ENCODE measurements at places on chromosomes 5 and 9. TPM values are rescaled to one million over a fixed set of nuclear protein-coding genes. Genes with fewer than 3 reads are reported as not detected.

PRELID2 gene
- 13.6 TPM for total RNA-seq

ALDOB gene
- not detected for total RNA-seq

ORM2 gene
- total RNA-seq, result not detected

IFNB1 gene
- total RNA-seq, result not detected

DNA sequence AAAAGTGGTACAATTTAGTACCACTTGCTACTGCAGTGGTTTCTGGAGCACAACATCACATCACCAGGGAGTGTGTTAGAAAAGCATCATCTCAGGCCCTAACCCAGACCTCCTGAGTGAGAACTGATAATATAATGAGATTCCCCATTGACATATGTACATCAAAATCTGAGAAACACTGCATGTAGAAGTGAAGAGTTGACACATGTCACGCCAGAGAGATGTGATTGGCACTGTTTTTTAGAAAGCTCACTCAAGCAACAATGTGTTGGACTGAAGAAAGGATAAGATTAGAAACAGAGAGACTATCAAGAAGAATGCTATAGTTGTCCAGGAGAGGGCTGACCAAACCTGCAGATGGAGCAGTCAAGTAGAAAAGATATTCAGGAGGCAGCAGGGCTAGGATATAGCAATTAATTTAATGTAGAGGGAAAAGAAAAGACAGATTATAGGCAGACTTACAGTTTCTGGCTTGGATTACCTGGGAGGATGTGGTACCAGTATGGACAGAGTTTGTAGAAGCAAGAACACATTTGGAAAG, 324.4 kb upstream of the ADAMTSL1 start:
- no peak for ATAC-seq

DNA sequence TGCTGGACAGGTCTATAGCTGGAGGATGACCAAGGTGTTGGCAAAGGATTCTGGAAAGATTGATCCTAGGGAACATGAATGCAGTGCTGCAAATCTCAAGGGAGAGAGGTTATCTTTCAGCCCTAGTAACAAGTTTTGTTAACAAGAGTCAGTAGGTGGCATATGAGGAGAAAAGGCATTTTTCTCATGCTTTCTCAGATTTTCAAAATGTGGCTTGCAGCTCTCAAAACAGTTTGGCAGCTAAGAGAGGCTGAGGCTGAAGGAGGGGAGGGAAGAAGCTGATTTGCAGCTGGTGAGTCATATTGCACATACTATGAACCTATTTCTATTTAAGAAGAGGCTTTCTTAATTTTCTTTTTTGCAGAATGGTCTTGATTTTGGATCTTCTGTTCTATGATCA, 64.3 kb upstream of the PCA3 start:
- ATAC-seq, result no peak

GRCh38 chr5:115170134-115170928, 623 bp upstream of the TRIM36 start:
- ATAC-seq, result peak; percentile 73

- no peak for ATAC-seq
These were observed 21.1 kb downstream of the ZDHHC11B start for GRCh38 chr5:763397-763796.

GRCh38 chr9:29245351-29245750, 1672.1 kb upstream of the C9orf72 start:
- no peak for ATAC-seq

- no peak for ATAC-seq
These were observed 39.1 kb downstream of the G3BP1 start for GRCh38 chr5:151810897-151811296.

- ATAC-seq, result peak; percentile 34
These were observed 566 bp downstream of the GPR21 start for GRCh38 chr9:123033864-123034601.

DNA sequence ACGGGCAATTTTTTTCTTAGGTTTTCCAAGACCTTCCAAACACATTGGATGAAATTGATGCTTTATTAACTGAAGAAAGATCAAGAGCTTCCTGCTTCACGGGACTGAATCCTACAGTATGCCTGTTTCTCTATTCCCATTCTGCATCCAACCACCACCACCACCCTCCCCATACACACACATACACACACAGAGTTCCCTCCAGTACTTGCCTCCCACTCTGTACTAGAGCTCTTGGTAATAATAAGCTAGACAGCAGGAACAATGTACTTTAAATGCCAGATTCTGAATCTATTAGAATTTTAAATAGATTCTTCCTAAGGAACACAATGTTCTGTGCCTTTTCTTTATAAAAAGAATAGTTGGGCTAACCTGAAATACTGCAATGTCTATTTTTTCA, 67.4 kb downstream of the KLF9 start:
- ATAC-seq, result no peak

DNA sequence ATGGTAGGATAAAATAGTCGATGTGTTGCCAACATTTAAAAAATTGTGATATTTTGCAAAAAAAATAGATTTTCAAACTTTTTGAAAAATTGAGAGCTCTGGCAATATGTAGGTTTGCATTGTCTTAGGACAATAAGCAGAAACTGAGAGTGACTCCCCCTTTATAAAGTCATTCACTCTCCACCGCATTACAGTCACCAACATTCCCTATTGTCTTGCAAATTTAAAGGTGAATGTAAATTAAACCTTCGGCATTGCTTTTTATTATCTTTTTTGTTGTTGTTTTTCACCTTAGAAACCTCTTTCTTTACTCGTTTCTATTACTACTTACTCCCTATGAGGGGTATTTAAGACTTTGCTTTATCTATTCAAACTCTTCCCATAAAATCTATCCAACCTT, 944.2 kb downstream of the DTWD2 start:
- ATAC-seq, result no peak

DNA sequence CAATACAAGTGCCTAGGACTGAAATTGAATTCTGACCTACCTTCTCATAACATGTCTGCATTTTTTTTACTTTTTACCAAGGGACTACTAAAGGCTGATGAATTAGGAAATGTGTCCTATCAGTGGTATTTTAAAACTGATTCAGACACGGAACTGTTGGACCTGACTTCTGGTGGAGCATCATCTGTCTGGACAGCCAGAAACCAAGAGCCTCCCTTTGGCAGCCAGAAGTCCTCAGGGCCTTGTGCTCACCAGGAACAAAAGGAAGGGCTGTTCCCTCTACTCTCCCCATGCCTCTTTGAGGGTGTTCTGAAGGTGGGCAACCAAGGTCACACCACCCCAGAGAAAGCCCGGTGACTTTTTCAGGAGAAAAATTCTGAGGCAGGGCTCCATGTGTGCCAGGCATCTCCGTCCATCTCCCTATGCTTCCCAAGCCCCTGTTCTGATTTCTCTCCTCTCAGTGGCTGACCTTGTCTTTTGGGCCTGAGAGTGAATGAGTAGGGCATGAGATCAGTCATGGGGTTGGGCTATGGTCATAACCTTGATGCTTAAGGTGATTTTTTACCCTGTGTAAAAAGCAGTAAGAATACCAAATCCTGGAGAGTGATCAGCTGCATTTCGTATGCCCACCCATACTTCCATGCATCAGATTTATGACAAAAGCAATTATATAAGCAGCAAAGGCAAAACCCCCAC, 143.7 kb downstream of the SCAMP1 start:
- ATAC-seq, result peak; percentile 42

- ATAC-seq, result no peak
These were observed 69.7 kb downstream of the GCNT1 start for GRCh38 chr9:76528642-76529190.

DNA sequence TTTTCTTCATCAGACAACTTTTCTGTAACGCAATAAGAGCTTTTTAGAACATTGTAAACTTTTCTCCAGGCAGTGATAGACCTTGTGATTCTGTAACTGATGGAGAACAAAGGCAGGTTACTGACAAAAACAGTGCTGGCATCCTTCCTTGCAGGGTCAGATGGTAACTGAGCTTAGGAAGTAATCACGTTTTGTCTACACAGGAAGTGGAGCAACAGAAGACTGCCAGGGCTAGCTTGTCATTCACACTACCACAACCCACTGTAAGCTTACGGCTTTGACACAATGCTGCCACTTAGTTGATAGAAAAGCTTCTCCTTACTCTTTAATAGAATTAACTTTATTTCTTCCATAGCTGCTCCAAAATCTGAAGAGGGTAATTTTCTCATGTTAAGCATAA, 46.8 kb downstream of the FBN2 start:
- ATAC-seq, result no peak

- no peak for ATAC-seq
These were observed 93.5 kb downstream of the GLDC start for GRCh38 chr9:6552033-6552432.

- ATAC-seq, result no peak
These were observed 761 bp upstream of the SHOC1 start for GRCh38 chr9:111795557-111795839.

- ATAC-seq, result peak; percentile 25
These were observed 163.8 kb upstream of the KLF4 start for GRCh38 chr9:107653263-107653821.

DNA sequence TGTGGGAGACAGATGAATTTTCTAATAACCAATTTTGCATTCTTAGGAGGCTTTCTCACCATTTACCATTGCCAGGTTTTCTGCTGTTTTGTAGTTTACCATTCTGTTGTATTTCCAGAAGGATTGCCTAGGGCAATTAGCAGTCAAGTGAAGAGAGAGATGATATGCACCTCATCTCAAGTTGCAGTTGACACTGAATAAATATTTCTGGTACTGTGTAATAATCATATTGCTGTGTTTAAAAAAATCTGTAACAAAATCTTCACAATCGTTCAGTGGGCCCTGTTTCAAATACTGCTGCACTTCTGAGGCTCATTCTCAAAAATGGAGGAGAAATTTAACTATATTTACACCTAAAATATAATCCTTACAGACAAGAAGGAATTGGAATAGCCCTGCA, 706.1 kb upstream of the PTPRD start:
- ATAC-seq, result no peak

DNA sequence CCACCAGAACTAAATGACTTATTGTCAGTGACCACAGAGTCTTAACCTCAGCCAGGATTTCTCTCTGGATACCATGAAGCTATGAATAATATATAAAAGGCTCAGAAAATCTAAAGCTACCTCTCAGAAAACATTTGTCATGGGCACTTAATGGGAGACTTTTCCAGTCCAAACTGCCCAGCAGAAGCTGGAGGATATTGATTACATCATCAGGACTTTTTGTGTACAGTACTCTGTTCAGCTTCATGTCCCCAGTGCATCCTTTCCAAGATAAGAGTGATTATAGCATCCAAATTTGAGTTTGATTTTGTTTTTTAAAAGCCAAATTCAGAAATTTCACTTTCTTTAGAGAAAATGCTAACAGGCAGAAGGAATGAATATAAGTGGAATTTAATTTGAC, 123.9 kb upstream of the C6 start:
- no peak for ATAC-seq

- peak; percentile 84 for ATAC-seq
These were observed 206.6 kb upstream of the RFX3 start for GRCh38 chr9:3732077-3733038.

DNA sequence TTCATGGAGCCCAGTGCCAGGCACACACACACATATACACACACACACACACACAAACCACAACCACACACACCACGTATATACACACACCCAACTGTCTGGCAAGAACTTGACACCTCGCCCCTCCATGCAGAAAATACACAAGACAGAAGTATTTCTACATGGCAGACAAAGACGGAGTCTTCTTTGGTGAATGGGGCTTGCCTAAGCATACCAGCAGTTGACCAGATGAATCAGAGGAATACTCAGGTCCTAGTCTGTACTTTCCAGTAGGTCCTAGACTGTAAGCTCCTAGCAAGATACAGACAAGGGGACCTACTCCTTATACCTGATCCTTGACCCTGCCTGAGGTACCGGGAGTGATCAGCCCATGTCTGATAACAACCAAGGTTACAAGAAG, 60.1 kb downstream of the SIL1 start:
- no peak for ATAC-seq

GRCh38 chr9:20243841-20244240, 378.5 kb downstream of the MLLT3 start:
- no peak for ATAC-seq

DNA sequence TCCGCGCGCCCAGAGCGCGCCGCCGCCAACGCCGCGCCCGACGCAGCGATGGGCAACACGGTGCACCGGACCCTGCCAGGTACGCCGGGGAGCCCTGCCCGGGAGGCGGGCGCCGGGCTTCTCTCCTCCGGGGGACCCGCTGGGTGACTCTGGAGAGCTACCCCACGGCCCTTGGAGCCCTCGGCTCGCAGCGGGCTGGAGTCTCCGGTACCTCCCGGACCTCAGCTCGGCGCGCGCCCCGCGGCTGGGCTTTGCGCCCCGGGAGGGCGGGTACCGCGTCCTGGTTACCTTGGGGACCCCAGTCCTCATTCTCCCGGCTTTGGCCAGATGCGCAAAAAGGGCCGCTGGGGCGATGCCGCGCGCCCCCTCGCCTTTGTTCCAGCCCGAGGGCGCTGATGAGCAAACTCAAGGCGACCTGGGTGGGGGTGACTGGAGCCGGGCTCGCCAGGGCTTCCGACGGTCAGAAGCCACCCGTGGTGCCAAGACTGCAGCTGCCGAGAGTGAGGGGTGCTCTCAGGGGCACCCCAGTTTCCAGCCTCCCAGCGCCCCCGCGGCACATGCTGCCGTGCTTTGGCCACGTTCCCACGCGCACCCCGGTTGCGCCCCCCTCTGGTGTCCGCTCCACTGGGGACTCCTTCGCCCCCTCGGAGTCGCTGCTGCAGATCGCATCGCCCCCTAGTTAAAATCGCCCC, 442 bp downstream of the NEURL1B start:
- no peak for ATAC-seq

DNA sequence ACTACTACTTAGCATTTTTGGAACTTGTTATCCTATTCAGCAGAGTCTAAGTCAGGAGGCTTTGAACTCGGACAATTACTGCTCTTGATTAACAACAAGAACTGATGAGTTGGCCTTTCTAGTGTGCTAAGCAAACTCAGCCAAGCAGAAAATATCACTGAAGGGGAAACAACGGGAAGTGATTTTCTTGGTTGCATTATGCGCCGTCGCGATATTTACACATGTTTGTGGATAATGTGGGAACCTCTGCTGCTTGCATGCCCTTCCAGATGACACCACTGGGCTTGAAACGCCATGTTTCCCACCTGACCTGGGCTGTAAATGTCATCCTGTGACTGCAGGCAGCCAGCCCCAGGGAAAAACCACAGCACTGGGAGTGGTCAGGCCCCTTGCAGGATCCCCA, 205.5 kb downstream of the PAX5 start:
- no peak for ATAC-seq

DNA sequence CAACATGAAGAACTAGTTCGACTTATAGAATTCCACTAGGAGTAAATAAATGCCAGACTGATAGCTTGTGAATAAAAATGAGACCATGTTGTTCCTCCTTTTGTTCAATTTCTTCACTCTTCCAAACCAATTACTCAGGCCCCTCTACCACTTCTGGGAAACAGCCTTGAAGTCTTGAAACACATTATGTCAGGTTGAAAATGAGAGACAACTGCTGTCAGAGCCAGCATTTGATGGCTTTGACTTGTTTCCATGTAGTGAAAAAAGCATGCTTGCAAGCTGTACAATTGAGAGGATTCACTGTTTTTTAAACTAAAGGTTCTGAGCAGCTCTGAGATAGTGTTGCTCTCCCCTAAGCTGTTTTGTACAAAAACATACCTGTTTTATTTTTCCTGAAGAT, 337.1 kb upstream of the SGCD start:
- no peak for ATAC-seq

GRCh38 chr5:83701886-83702285, 18.8 kb downstream of the HAPLN1 start:
- no peak for ATAC-seq

Data from gastroesophageal sphincter (tissue), 4 donors.